ENCODE measurements at places on chromosomes 7 and 10. TPM values are rescaled to one million over a fixed set of nuclear protein-coding genes. Genes with fewer than 3 reads are reported as not detected.
A peak's percentile ranks its signal among the peaks of the same experiment; 100 is the strongest.

DNA sequence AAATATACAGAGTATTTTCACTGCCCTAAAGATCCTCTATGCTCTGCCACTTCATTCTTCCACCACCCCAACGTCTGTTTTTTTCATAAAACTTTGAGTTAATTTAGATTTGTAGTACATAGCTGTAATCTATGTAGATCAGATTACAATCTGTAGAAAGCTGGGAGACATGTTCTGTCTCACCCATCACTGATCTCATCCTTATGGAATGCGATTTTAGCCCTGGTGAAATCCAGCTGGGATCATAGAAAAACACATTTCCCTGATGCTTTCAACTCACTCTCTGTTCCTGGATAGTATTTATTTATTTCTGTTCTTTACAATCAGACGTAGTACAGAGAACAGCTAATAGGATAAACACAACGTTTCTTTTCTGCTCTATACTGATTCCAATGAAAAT is 521.0 kb downstream of the KIF20B start:
- H3K27ac ChIP-seq, result no peak overlapping the region
- H3K27me3 ChIP-seq, result no peaks in the 10 kb centered on the region
- H3K36me3 ChIP-seq, result no peaks in the 10 kb centered on the region
- H3K4me3 ChIP-seq, result no peak overlapping the region

GRCh38 chr7:12358694-12359093 is 45.0 kb downstream of the VWDE start:
- no peaks in the 10 kb centered on the region for H3K4me1 ChIP-seq
- no peak for DNase-seq
- no peak overlapping the region for H3K27ac ChIP-seq
- no peak overlapping the region for H3K4me3 ChIP-seq
- no peaks in the 10 kb centered on the region for H3K27me3 ChIP-seq
- H3K36me3 ChIP-seq, result peaks cover 51% of the 10 kb centered on the region

DNA sequence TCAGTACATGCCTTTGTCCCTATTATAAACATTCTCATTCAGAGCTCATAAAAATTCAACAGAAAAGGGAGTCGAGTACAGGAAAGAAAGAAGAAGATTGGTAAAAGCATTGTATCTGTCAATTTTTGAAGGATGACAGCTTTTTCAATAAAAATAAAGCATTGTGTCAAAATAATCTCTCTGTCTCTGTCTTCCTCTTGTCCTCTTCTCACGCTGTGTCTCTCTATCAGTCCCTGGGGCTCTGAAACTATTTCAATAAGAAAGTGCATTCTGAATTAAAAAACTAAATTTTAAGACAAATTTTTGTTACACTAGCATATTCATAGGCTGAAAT is 248.4 kb downstream of the TNS3 start:
- H3K36me3 ChIP-seq, result no peaks in the 10 kb centered on the region
- peaks cover 16% of the 10 kb centered on the region for H3K4me1 ChIP-seq
- H3K27me3 ChIP-seq, result no peaks in the 10 kb centered on the region
- no peak for DNase-seq
- H3K27ac ChIP-seq, result no peak overlapping the region

- H3K4me1 ChIP-seq, result no peaks in the 10 kb centered on the region
- H3K36me3 ChIP-seq, result no peaks in the 10 kb centered on the region
- H3K27ac ChIP-seq, result no peak overlapping the region
- H3K27me3 ChIP-seq, result no peaks in the 10 kb centered on the region
- H3K4me3 ChIP-seq, result no peak overlapping the region
Measured at GRCh38 chr7:116159711-116160110, 50.6 kb upstream of the TES start.

- H3K4me3 ChIP-seq, result no peak overlapping the region
- no peak overlapping the region for H3K27ac ChIP-seq
- H3K36me3 ChIP-seq, result peaks cover 34% of the 10 kb centered on the region
- H3K27me3 ChIP-seq, result no peaks in the 10 kb centered on the region
- DNase-seq, result no peak
- no peaks in the 10 kb centered on the region for H3K4me1 ChIP-seq
Measured at GRCh38 chr7:75054744-75055143, 18.9 kb downstream of the RCC1L start.

DNA sequence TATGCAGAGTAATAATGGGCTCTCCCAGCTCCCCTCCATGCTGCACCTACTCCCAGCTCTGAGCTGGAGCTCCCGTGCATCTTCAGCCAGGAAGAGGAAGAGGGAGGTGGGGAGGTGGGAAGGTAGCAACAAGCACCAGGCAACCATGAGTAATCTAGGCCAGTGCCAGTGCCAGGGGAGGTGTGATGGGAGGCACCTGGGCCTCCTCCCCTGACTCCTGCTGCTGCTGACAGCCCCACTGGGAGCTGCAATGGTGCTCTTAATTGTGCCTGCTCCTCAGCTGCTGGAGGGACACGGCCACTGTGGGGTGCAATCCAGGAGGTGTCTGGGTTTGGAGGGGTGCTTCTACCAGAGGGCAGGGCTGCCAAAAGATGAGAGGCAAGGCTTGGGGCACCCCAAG is 243.0 kb downstream of the PLXNA4 start:
- no peak for DNase-seq
- no peaks in the 10 kb centered on the region for H3K36me3 ChIP-seq
- H3K27ac ChIP-seq, result no peak overlapping the region

VAX1 gene
- total RNA-seq, result not detected

GRCh38 chr10:108990441-108990840 is 932.9 kb downstream of the XPNPEP1 start:
- H3K4me1 ChIP-seq, result no peaks in the 10 kb centered on the region
- no peaks in the 10 kb centered on the region for H3K36me3 ChIP-seq
- H3K27me3 ChIP-seq, result no peaks in the 10 kb centered on the region
- DNase-seq, result no peak

OPALIN gene
- total RNA-seq, result not detected

LEP gene
- total RNA-seq, result not detected

GRCh38 chr7:85030893-85031292 is 156.0 kb downstream of the SEMA3D start:
- H3K4me1 ChIP-seq, result no peaks in the 10 kb centered on the region
- H3K4me3 ChIP-seq, result no peak overlapping the region
- H3K27me3 ChIP-seq, result no peaks in the 10 kb centered on the region
- H3K27ac ChIP-seq, result no peak overlapping the region
- no peak for DNase-seq
- no peaks in the 10 kb centered on the region for H3K36me3 ChIP-seq

DNA sequence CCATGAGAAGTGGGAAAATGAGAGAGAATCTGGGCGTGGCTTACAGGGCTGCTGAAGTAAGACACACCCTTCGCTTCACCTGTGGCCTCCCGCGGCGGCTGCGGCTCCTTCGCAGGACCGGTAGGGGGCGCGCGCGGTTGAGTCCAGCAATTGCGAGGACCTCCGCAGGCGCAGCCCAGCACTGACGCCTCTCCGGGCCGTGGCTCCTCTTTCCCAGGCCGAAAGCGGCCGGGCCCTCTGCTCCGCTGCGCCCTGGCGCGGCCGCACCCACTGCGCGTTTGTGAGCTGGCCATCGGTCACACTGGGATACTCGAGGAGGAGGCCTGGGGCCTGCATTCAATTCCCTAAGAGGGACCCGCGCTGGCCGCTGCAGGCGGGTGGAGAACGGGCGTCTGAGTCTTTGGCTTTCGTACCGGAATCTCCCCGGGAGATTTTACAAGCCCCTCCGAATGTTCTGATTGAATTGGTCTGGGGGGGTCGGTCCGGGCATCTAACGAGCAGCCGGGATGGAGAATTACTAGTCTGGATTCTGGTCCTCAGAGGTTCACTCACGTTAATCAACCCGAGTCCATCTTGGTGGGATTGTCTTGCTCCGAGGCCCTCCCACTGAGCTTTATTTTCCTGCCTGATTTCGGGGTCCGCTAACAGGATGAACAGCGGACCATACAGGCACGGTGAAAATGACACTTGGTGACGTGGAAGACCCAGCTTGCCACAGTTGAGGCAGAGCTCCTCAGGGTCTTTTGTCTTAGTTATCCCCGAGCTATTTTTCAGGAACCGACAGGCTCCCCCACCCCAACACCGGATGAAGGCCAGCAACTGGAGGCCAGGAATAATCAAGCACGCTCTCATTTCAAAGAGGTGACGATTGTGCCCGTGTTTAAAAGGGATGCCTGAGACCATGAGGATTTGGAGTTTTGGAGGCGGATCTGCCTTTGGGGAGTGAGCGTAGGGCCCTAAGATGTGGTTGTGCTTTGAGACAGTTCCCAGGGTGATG is at the start of gene LRRD1:
Gene LRRD1 (minus strand): TSS at position 215 of the 997 bp plus-strand sequence. CDS start 13,940 bp downstream, outside the sequence.
- no peaks in the 10 kb centered on the region for H3K4me1 ChIP-seq
- H3K27ac ChIP-seq, result no peak within 1 kb of the TSS
- peak; percentile 97 for DNase-seq
- no peaks in the 10 kb centered on the region for H3K36me3 ChIP-seq

PON1 gene
- total RNA-seq, result 0.90 TPM

SOSTDC1 gene
- not detected for total RNA-seq

IQUB gene
- total RNA-seq, result 0.39 TPM

DNA sequence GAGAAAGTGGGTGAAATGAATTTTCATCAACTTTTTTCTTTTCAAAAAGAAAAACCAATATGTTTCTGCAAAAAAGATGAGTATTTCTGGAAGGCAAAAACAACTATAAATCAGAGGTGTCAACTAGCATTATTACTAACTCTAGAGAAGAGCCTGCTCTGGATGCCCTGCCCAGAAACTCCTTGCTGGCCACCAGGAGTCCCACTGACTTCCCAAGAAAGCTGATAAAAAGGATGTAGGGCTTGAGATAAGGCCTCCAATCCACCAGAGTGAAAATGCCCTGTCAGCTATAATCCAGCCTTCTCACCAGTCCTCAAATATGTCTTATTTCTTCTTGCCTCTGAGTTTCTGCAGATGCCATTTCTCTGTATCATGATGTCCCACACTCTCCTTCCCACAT is 16.7 kb upstream of the FZD1 start:
- DNase-seq, result no peak
- H3K36me3 ChIP-seq, result no peaks in the 10 kb centered on the region
- H3K27ac ChIP-seq, result no peak overlapping the region
- H3K4me1 ChIP-seq, result no peaks in the 10 kb centered on the region

CUX1 gene
- total RNA-seq, result 60.5 TPM

- peaks cover 2% of the 10 kb centered on the region for H3K4me1 ChIP-seq
- no peak for DNase-seq
- H3K4me3 ChIP-seq, result no peak overlapping the region
- no peaks in the 10 kb centered on the region for H3K27me3 ChIP-seq
- H3K27ac ChIP-seq, result no peak overlapping the region
Measured at GRCh38 chr7:80141376-80141775, 6.7 kb downstream of the GNAI1 start.

GRCh38 chr7:134632937-134633540 is 13.6 kb upstream of the BPGM start:
- H3K4me1 ChIP-seq, result no peaks in the 10 kb centered on the region
- no peak for DNase-seq

DNA sequence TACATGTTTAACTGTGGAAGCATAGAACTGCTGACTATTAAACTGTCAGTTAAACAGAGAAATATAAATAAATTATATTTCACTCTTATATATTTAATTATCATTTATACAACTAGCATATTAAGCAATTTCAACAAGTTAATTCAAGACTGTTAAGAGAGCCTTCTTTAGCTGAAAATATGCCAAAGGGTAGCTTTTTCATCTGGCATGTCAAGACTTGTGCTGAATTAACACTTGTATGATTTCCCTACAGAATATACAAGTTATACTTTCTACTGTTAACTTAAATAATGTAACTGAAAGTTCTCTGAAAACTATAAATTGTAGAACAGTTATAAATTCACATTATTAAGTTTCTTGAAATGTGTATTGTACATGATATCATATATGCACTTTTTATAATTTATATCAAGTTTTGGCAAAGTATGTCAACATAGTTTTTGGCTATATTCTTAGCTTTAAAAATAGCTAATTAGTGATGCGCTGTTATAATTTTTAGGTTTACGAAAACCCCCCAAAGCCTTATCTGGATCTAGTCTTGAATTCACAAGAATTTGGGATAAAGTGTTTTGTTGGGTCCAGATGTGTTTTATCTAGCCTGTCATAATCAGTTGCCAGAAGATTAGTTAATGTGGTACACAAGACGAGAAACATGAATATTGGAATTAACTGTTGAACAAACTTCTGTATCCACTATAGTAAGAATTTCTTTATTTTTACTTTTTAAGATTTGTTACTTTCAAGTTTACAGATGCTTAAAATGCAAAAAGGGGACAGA is 231.1 kb upstream of the FOXP2 start:
- H3K4me3 ChIP-seq, result no peak overlapping the region
- H3K27me3 ChIP-seq, result no peaks in the 10 kb centered on the region
- H3K36me3 ChIP-seq, result no peaks in the 10 kb centered on the region

DNA sequence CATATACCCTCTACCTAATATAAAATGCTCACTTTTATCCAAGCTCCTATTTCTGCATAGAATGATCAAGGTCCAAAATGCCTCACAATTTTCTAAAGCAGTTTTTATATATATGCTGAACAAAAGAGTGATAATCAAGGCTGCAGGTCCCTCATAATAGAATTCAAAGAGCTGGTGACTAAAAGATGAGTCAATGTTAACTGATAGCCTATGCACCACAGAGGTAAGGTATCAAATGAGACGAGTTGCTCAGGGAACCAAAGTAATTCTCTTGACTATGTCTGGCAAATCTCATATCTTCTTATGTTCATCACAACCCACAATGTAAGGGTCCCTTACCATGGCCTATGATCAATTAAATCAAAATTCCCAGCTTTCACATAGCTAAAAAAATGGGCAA is 15.2 kb downstream of the PDZD8 start:
- no peak for DNase-seq
- peaks cover 3% of the 10 kb centered on the region for H3K4me1 ChIP-seq
- H3K36me3 ChIP-seq, result no peaks in the 10 kb centered on the region
- no peak overlapping the region for H3K4me3 ChIP-seq

DNA sequence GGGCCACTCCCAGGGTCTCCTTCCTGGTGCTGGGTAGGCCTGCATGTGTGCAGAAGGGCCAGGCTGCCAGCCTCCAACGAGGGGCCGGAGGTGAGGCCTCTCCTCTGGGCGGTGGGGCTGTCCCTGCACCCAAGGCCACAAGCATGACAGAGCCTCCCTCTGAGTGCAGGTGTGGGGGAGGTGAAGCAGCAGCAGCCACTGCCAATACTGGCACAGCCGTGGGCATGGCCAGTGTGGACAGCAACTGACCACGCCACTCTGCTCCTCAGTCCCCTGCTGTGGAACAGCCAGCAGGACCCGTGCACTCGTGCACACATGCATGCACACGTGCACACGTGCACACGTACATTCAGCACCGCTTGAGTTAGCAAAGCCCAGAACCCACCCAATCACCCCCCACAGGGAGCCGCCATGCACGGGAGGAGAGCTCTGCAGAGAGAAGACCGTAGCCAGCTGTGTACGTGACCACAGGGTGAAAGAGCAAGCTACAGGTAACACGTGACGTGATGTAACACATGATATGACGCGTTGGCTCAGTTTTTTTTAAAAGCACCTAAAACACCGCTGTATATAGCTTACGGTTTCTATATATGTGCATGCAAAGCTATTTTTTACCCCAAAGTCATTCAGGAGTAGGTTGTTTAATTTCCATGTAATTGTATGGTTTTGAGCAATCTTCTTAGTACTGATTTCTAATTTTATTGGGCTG is 23.1 kb downstream of the PAPOLB start:
- H3K4me3 ChIP-seq, result no peak overlapping the region
- H3K4me1 ChIP-seq, result no peaks in the 10 kb centered on the region
- no peaks in the 10 kb centered on the region for H3K36me3 ChIP-seq
- no peak for DNase-seq
- H3K27ac ChIP-seq, result no peak overlapping the region

JAKMIP3 gene
- 0.50 TPM for total RNA-seq

HOXA1 gene
- not detected for total RNA-seq

GRCh38 chr10:62380016-62380415 is 5.8 kb downstream of the ZNF365 start:
- no peak overlapping the region for H3K27ac ChIP-seq
- H3K36me3 ChIP-seq, result no peaks in the 10 kb centered on the region
- H3K4me1 ChIP-seq, result no peaks in the 10 kb centered on the region
- no peak for DNase-seq
- H3K4me3 ChIP-seq, result no peak overlapping the region

All from H9 (cell line).